ENCODE measurements at places on chromosomes 16 and 17.
A peak's percentile ranks its signal among the peaks of the same experiment; 100 is the strongest.

DNA sequence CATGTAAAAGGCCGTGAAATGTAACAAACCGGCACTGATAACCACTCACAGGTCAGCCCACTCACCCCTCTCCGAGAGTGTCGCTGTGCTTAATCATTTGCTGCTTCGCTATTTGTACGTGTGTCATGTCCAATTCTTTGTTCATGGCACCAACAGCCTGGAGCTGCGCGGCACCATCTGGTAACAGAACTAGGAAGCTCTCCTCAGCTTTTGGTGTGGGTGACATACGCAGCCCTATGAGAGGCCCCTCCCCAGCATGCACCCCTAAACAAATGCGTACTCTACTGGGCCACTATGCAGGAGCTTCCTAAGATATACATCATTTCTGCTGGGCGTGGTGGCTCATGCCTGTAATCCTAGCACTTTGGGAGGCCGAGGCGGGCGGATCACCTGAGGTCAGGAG lies 2.3 kb upstream of the PECAM1 start:
- H3K4me1 ChIP-seq, result no peaks in the 10 kb centered on the region
- no peaks in the 10 kb centered on the region for H3K36me3 ChIP-seq
- no peak overlapping the region for H3K27ac ChIP-seq
- no peaks in the 10 kb centered on the region for H3K27me3 ChIP-seq
- no peak overlapping the region for H3K4me3 ChIP-seq

GRCh38 chr17:58060596-58061191 lies 22.5 kb upstream of the DYNLL2 start:
- H3K27me3 ChIP-seq, result no peaks in the 10 kb centered on the region
- peak overlapping the region; percentile 72 for H3K27ac ChIP-seq
- DNase-seq, result peak; percentile 91
- no peak overlapping the region for H3K4me3 ChIP-seq
- H3K36me3 ChIP-seq, result no peaks in the 10 kb centered on the region
- H3K4me1 ChIP-seq, result no peaks in the 10 kb centered on the region

DNA sequence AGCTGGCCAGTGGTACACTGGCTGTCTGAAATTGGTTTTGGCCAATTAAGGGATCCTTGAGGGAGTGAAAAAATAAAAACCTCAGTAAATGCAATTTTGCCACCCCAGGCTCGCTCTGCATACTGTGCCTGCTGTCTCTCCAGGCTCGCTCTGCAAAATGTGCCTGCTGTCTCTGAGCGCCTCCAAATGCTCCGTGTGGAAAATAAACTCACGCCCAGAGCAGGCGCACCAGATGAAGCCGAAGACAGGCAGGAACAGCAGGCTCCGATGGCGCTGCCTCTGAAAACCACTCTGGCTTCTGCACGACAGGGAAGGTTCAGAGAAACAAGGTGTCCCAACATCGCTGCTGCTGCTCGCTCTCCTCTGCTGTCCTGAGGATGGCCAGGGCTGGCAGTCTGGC lies 29.1 kb downstream of the SNN start:
- no peaks in the 10 kb centered on the region for H3K27me3 ChIP-seq
- no peak overlapping the region for H3K4me3 ChIP-seq
- H3K36me3 ChIP-seq, result peaks cover 14% of the 10 kb centered on the region
- H3K4me1 ChIP-seq, result no peaks in the 10 kb centered on the region

DNA sequence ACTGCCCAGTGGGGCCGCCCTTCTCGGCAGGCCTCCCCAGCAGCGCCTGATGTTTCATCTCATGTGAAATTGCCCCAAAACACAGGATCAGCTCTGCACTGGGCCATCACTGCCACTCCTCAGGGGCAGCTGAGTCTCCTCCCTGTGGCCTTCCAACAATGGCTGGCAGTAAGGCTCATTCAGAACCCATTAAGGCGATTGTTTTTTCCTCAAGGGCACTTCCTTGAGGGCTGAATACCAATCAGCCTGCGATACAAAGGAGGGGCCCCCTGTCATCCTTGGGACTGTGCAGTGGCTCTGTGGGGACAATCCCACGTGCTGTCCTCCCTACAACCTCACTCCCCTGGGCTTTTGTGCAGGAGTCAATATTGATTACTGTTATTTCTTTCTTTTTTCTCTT lies 47.5 kb downstream of the XYLT1 start:
- H3K27me3 ChIP-seq, result no peaks in the 10 kb centered on the region
- no peak for DNase-seq
- H3K4me3 ChIP-seq, result no peak overlapping the region
- no peaks in the 10 kb centered on the region for H3K4me1 ChIP-seq

DNA sequence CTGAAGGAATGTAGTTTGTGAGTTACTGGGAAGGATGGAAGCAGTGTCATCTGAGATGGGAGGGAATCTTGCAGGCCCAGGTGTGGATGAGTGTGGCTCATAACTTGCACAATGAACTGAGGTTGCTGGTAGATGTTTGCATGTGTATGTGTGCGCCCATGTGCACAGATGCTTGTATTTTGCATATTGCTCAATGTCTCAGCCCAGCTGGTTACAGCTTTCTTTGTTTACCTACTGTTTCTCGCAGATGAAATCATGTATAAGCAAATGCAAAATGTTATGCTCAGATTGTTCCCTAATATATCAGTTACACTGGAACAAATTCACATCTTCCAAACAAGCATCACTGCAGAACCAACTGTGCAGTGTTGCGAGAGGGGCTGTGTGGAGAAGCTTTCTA lies 452.2 kb upstream of the EEF2KMT start:
- no peak overlapping the region for H3K27ac ChIP-seq
- no peak for DNase-seq

DNA sequence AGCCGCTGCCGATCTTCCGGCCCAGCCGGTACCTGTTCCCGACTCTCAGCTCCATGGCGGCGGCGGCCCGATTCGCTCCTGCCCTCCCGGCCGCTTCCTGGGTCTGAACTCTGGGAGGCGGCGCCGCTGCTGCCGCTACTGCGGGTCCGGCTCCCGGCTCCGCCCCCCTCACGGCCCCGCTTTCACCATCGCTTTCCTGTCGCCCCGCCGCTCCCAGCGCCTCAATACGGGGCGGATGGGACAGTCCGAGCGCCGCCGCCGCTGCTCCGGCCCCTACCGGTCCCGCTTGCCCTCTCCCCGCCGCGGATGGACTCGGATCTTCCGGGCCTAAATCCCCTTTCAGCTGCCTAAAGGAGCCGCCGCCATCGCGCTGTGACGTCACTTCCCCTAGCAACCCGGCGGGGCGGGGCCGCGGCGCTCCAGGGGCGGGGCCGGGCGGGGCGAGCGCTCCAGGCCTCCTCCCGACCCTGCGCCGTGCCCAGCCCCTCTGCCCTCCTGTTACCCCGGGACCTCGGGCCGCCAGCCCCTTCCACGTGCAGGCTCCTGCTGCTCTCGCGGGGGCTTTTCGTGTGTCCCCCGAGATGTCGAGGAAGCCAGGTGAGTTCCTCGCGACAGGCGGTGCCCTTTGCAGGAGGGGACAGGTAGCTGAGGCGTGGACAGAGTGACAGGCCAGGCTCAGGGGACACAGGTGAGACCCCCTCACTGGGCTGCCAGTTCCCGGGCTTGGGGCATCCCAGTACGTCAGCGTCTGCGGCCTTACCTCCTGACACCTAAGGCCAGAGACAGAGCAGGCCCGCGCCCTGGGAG lies at the start of gene CSNK1D:
Gene CSNK1D (minus strand): TSS at position 374 of the 807 bp plus-strand sequence. CDS start 319 bp downstream, at position 55.
- H3K27me3 ChIP-seq, result no peaks in the 10 kb centered on the region
- H3K4me1 ChIP-seq, result peaks cover 55% of the 10 kb centered on the region
- peak; percentile 95 for DNase-seq
- H3K27ac ChIP-seq, result peak within 1 kb of the TSS; percentile 98

- H3K4me1 ChIP-seq, result peaks cover 16% of the 10 kb centered on the region
- H3K27ac ChIP-seq, result no peak within 1 kb of the TSS
- no peak for DNase-seq
- no peaks in the 10 kb centered on the region for H3K36me3 ChIP-seq
Measured at GRCh38 chr16:66844342-66845079, at the start of gene CA7. CA7 (plus strand) TSS chr16:66844414; CDS start chr16:66844488, 74 bp downstream.

GRCh38 chr16:31093132-31093703 lies 1.4 kb downstream of the VKORC1 start:
- H3K4me1 ChIP-seq, result peaks cover 11% of the 10 kb centered on the region
- H3K27ac ChIP-seq, result peak overlapping the region; percentile 86
- no peak for DNase-seq
- peaks cover 24% of the 10 kb centered on the region for H3K36me3 ChIP-seq
- H3K27me3 ChIP-seq, result no peaks in the 10 kb centered on the region

DNA sequence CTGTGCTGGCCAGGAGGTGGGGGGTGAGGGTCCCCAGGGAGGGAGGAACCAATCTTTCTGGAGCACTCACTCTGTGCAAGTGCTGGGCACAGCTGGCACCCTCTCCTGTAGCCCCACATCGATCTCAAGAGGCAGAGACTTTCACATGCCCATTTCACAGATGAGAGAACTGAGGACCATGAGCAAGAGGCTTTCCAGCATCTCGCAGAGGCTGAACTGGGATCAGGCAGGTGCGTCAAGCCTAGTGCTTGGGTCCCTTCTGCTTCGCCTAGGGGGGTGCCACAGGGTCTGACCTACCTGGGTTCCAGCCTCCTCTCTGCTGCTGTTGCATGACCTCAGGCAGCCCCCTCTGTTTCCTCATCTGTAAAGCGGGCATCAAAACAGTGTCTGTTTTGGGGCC lies 1.3 kb upstream of the WFDC1 start:
- no peak for DNase-seq
- no peaks in the 10 kb centered on the region for H3K36me3 ChIP-seq
- H3K4me1 ChIP-seq, result peaks cover 49% of the 10 kb centered on the region
- no peak overlapping the region for H3K27ac ChIP-seq

DNA sequence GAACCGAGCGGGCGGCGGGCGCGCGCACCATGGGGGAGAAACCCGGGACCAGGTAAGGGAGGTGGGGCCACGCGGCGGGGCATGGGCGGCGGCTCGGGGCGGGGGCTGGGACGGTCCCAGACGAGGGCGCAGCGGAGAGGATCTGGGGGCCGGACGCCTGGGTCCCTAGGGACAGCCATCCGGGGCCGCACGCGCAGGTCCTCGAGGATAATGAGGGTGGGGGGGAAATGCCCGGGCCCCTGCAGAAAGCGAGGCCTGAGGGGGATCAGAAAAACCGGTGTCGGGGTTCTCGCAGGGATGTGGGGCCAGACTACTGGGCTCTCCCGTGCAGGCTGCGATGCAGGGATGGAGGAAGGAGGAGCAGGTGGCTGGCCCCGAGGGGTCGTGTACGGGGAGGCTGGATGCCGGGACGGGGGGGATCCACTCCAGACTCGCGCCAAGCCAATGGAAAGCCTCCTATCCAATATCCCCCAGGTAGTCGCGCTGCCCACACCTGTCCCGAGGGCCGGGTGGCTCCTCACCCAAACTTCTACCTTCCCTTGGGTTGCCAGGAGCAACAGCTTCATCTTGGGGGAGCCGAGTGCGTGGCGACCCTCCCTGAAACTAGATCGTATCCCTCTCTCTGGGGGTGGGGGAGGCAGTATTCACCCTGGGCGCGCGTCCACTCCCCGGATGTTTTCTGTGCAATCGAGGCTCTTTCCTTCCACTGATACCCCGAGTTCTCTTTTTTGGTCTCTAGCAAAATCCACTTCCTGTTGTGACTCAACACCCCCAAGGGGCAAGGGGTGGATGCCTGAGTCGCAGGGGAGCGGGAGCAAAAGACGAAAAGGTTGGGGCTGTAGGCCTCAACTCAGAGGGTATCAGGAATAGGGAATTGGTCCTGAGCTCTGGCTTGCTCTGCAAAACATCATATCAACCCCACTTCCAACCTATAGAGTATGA lies 532 bp downstream of the ARRB2 start:
- H3K4me3 ChIP-seq, result peak overlapping the region; percentile 73
- H3K36me3 ChIP-seq, result peaks cover under 1% of the 10 kb centered on the region

DNA sequence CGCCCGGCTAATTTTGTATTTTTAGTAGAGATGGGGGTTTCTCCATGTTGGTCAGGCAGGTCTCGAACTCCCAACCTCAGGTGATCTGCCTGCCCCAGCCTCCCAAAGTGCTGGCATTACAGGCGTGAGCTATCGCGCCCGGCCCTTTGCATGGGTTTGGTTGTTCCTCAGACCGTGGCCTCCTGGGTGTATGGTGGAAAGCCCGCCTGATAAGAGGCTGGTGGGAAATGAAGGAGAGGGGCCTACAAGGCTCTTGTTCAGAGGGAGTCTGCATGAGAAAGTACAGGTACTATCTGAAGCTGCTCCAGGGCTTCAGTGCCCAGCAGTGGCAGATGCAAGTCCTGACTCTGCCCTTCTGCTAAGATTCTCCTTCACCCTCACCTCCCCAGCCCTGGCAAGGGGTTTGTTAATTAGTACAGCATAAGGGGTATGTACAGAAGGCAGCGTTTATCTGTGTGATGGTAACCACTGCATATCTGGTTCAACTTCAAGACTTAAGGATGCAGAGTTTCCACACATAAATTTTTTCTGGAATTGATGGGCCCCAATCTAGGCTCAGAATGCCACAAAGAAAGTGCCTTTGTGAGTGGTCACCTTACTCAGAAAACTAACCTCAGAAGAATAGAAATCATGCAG lies 24.2 kb downstream of the GRB7 start:
- no peak overlapping the region for H3K27ac ChIP-seq
- no peak for DNase-seq
- H3K27me3 ChIP-seq, result no peaks in the 10 kb centered on the region
- H3K4me3 ChIP-seq, result no peak overlapping the region

DNA sequence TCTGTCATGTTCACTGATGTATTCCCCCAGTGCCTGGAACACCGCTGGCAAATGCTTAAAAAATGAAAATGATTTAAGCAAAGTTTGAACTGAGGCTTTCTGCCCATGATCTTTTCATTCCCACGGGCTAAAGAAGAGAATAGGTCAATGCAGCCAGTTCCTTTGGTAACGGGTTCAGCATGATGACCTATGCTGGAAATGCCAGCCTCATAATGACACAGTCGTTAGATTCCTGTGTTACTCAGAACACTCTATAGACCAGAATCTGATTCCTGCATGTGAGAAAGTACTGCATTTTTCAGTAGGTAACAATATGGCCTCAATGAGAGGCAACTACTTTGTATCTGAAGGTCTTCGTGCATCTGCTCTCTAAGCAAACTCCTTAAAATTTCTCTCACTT lies 19.1 kb upstream of the LIMD2 start:
- H3K4me3 ChIP-seq, result no peak overlapping the region
- no peaks in the 10 kb centered on the region for H3K4me1 ChIP-seq
- no peaks in the 10 kb centered on the region for H3K36me3 ChIP-seq
- no peak overlapping the region for H3K27ac ChIP-seq
- no peaks in the 10 kb centered on the region for H3K27me3 ChIP-seq
- no peak for DNase-seq

- no peaks in the 10 kb centered on the region for H3K27me3 ChIP-seq
- H3K36me3 ChIP-seq, result peaks cover 19% of the 10 kb centered on the region
- no peak overlapping the region for H3K4me3 ChIP-seq
- DNase-seq, result no peak
- H3K4me1 ChIP-seq, result peaks cover 29% of the 10 kb centered on the region
- H3K27ac ChIP-seq, result peak overlapping the region; percentile 47
Measured at GRCh38 chr17:40224718-40225550, 5.8 kb downstream of the WIPF2 start.

- H3K27ac ChIP-seq, result peak overlapping the region; percentile 74
- DNase-seq, result no peak
- H3K4me1 ChIP-seq, result peaks cover 13% of the 10 kb centered on the region
- H3K4me3 ChIP-seq, result peak overlapping the region; percentile 48
- peaks cover 46% of the 10 kb centered on the region for H3K36me3 ChIP-seq
- no peaks in the 10 kb centered on the region for H3K27me3 ChIP-seq
Measured at GRCh38 chr16:30985401-30986128, 558 bp downstream of the HSD3B7 start.
